Calu3 (cell line): ENCODE measurements at places on chromosomes 2 and 18.

DNA sequence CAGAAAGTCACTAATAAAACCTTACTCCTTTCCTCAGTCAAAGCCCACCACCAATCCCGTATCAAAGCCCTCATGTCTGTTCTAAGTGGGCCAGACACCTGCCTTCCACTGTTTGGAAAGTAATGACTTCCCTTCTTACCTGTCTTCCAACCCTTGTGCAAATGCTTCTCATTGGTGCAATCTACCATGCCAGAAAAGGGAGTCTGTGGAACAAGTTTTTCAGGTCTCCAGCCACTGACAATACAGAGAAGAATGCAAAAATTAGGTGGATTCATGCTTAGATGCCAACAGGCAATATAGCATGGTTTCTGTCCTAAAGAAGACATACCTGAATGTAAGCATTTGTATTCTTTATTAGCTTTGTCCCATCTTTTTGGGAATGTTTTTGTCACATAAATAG is 1140.6 kb upstream of the LRRTM1 start:
- DNase-seq: no peak

DNA sequence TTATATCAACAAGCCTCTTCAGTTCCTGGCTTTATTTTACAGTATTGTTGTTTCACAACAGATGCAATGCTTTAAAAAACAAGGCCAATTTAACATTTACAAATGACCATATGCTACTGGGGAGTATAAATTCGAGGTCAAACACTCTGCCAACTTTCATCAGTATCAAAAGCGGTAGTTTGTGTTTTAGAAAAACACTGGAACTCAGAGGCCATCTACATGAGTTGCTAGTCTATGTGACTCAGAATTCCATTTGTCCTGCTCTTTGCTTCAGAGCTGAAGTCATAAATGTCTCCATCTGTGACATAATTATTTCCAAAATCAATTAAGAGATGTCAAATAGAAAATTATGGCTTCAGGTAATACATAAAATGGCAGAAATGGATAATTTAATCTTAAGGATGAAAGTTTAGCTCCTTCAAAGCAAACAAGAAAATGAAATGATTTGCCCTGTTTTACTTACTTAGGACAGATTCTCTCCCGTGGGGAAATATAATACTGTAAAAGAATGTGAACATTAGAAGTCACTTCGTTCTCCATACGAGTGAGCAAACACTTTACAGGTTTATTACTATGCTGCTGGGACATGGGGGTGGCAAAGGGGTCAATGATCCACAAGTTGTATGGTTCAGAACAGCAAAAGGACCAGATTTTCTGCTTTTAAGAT is 3.7 kb downstream of the MEX3C start:
- no peak for DNase-seq

- no peak for DNase-seq
Measured at GRCh38 chr2:11571170-11571569, 37.3 kb downstream of the GREB1 start.

GRCh38 chr2:109371481-109372170 is 242.1 kb downstream of the SEPTIN10 start:
- DNase-seq: no peak

- no peak for DNase-seq
Measured at GRCh38 chr2:222641336-222641735, 14.6 kb downstream of the FARSB start.

GRCh38 chr2:36468463-36469105 is 113.0 kb downstream of the CRIM1 start:
- DNase-seq: no peak

- DNase-seq: peak; percentile 19
Measured at GRCh38 chr2:88212251-88212790, 42.2 kb downstream of the THNSL2 start.

DNA sequence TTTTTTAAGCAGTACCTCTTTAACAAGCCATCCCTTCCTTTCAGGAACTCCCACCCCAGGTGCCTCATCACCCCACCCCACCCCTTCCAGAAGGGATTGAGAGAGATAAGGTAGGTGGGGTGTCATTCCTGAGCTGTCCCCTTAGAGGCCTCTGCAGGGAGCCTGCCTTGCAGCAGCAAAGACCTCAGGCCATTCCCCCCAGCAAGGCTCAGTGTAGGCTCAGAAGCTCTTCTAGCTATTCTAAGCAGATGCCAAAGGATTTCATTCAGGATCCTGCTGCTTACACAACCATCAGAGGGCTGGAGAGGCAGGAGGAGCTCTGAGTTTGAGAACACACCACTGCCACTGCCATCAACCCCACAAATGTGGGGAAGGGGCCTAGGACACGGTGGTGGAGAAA is 5.8 kb upstream of the FIGLA start:
- DNase-seq: no peak
